ENCODE measurements at places on chromosomes 11 and 22.

GRCh38 chr22:22693531-22693884 lies 49.1 kb downstream of the GGTLC2 start:
- no peak for DNase-seq

DNA sequence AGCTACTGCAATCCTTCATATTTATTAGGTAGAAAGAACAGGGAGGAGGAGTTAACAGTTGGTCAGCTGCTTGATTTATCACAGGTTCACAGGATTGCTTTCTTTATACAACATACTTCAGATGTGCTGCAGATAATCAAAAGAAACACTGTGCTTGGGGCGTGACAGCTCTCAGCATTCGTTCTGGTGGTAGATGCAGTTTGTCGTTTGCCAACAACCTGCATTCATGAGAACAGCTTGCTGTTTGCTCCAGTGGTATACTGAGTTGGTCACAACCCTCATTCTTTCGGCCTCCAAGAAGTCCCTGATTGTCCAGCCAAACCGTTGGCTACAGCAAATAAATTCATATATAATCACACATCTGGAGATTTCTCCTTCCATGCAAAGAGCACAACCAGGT lies 120.5 kb downstream of the ZNF280B start:
- DNase-seq = no peak

DNA sequence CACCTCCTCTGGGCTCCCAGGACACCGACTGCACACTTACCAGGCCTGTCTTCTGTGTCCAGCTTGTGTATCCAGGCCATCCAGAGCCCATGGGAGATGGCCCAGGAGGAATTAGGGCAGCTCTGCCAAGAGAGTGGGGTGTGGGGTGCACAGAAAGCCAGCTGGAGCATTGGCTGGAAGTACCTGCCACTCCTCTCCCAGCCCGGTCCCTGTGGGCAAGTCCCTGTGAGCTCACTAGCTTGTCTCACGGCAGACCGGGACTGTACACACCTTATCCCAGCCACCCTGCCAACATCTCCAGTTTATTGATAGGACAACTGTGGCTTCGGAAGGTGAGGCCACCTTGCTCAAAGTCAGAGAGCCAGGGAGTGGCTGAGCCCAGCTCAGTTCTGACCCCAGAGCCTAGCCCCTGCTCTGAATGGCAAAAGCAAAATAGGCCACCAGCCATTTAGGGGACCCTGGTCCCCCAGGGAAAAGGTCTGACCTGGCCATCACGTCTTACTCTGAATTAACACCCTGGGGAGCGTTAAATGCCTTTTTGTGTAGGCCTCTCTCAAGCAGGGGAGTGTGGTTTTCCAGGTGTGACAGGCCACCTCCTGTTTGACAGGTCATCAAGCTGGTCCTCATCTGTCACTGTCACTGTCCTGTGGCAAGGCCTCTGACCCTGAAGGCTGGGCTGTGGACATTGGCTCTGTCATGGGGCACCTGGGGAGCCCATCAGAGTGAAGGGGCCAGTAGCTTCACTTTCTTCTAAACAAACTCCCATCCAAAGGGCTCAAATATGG lies 15.1 kb downstream of the UQCR10 start:
- DNase-seq = no peak

- no peak for DNase-seq
Observed at GRCh38 chr11:99979042-99979441, 708.0 kb upstream of the ARHGAP42 start.

DNA sequence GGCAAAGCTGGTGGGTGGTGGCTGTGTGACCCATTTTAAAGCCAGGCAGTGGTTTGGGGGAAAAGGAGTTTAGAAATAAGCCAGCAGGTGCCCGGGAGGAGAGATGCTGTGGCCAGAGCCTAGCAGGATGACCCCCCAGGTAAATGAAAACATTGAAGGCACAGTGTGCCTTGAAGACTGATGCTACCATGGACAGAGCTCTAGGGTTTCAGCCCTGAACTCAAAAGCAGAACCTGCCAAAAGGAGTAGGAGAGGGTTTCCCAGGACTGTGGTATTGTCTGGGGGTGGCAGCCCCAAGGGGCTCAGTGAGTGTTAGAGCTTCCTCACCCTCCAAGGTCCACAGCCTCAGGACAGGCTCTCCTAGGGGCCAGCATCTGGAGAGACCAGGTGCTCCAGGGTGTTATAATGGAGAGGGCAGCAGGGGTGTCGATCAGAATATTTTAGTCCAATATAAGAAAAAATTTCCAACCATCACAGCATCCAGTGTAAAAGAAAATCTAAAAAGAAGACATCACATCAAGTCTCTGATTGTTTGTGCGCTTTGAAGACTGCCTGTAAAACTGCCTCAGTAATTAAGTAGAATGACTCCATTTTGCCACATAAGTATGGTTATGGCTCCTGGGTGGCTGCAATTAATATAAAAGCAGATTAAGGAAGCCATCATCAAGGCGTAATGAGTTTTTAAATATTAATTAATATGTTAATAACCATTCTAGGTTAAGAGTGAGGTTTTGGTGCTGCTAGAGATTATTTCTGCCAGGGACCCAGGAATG lies 88.6 kb upstream of the LMO1 start:
- no peak for DNase-seq

- no peak for DNase-seq
Observed at GRCh38 chr11:100769617-100770016, 82.5 kb downstream of the ARHGAP42 start.

GRCh38 chr22:20392983-20393704 lies 807 bp upstream of the ZNF74 start:
- DNase-seq = no peak

- DNase-seq = no peak
Observed at GRCh38 chr22:30158744-30159500, 78.7 kb downstream of the HORMAD2 start.

GRCh38 chr22:23180893-23181720 lies 798 bp downstream of the BCR start:
- DNase-seq = no peak

- DNase-seq = no peak
Observed at GRCh38 chr11:72119198-72119597, 6.7 kb upstream of the ANAPC15 start.

- no peak for DNase-seq
Observed at GRCh38 chr22:30187529-30188407, 58.8 kb downstream of the LIF start.

- DNase-seq = no peak
Observed at GRCh38 chr11:124970925-124971324, 16.9 kb downstream of the CCDC15 start.

- no peak for DNase-seq
Observed at GRCh38 chr22:38249803-38250642, 22.8 kb downstream of the TMEM184B start.

DNA sequence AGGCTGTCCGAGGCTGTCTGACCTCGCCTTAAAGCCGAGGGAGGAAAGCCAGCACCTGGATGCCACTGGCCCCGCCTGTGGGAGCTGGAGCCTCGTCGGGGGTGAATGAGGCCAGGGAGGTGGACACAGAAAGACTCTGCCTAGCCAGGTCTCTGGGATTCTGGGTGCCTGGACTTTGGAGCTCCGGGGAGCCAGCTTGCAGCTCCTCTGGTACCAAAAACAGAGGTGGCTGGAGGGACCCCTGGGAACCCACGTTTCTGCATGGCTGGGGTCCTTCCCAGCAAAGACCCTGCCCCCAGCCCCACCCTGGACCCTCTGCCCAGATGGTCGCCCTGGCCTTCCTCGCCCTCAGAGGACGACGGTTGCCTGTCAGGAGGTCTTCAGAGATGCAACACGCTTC lies 239.7 kb downstream of the BRD1 start:
- no peak for DNase-seq

DNA sequence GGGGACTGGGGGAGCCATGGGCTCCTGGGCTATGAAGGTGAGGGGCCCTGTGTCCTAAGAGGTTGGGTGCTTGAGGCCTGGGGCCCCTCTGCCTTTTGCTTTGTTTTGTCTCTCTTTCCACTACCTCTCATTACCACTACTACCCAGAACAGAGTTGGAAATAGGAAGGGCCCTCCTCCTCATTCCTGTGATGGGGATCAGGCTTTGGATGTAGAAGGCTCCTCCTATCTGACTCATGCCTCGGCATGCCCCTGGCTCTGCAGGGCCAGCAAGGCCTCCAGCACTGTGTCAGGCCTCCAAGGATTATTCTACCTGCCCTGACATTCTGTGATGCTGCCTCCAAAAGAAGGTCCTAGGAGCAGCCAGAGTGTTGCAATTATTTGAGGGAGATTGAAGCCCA lies 766 bp downstream of the IZUMO1R start:
- DNase-seq = no peak

DNA sequence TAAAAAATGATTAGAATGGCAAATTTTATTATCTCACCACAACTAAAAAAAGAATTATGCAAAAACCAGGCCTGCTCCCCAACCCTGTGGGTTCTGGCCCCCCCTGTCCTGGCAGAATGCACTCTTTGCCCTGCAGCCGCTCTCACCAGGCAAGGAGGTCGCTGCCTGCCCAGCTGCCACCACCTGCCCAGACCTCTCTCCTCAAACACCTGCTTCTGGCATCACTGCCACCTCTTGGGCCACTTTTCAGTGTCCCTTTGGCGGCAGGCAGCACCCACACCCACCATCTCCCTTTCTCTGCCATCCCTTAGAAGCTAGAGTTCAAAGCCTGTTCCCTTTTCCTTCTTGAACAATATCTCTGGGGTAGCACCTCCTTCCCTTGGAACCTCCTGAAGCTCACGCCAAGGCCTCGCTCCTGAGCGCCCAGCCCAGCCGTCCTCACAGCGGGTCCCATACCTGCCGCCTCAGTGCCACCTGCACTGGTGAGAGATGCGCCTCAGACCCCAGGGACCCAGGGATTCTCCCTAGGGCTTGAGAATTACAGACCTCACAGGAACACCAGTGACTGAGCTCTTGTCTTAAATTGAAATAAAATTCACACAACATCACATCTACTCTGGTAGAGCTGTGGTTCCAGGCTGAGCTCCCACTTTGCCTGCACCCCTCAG lies 44.6 kb downstream of the SGSM3 start:
- peak; percentile 57 for DNase-seq

DNA sequence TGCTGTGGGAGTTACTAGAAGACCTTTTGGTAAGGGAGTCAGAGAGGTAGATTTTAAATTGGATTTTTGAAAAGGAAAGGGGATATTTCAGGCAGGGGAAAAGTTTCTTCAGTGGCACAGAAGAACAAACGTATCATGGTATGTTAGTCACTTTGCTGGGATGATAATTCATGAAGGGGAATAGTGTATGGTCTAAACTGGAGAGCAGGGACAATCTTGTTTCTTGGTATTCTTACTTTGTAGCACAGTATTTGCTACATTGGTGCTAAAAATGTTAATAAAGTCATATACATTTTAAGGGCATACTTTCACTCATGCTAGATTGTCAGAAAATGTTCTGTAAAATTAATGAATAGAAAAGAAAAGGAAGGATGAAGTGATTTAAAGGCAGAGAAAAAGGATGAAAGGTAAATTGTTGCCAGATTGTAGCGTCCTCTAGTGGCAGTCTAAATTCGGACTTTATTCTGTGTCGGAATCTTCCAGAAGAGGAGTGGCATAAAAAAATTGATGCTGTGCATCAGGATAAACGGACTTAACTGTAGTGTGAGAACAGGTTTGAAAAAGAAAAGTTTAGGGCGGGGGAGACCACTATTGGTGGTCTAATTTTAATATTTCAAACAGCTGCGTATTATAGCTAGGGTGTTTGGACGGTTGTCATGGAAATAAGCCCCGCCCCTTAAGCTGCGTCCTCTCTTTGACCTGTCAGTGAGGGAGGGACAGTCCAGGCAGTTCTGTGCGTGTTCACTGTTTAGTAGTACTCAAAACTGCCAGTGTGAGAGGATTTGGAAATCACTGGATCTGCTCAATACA lies at the start of gene BCO2:
TSS of gene BCO2 (plus strand) at position 724 of the 810 bp plus-strand sequence. CDS start 90 bp downstream, outside the sequence.
- peak; percentile 34 for DNase-seq

- DNase-seq = no peak
Observed at GRCh38 chr11:115916608-115917007, 412.4 kb upstream of the CADM1 start.

DNA sequence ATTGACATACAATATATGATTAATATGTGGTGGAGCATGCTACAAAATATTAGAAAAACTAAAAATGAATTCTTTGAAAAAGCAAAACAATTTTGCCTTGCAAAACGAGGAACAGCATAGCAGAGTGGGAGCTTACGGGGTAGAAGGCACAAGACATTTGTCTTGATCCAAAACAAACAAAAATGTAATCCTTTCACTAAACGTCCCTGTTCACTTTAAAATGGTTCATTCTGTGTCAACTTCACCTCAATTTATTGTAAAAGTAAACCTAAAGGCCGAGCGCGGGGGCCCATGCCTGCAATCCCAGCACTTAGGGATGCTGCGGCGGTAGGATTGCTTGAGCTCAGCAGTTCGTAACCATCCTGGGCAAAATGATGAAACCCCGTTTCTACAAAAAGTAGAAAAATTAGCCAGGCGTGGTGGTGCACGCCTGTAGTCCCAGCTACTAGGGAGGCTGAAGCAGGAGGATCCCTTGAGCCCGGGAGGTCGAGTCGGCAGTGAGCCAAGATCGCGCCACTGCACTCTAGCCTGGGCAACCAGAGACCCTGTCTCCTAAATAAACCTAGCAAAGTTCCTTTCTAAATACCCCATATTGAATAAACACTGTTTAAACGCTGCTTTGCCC lies 2.0 kb downstream of the PRDM10 start:
- DNase-seq = no peak

DNA sequence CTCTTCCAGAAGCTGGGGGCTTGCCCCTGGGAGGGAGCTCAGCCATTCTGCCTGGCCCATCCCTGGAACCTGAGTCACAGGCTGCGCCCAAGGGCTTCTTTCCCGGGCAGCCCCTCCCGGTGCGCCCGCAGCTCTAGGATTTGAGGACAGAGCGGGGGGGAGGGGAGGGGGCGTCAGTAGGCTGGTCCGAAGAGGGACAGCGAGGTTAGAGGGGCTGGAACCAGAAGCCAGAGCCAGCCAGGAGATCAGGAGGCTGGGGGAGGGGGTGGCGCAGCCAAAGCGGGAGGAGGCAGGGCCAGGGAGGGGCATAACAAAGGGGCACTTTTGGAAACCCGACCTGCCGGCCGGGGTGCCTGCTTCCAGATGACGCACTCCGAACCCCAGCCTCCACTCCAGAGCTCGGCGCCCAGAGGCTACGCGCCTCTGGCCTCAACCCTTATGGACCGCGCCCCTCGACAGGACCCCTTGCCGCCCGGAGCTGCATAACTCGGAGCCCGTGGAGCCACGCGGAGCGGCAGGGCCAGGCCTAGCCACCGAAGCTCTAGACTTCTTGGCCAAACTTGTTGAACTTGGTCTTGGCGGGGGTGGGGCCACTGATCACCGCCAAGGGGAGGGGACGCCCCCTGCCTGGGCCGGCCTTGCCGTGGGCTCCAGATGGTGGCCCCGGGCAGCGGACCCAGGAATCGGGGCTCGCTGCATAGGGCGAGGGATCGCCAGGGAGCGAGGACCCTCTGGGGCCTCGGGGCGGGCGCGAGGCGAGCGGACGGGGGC lies 744 bp downstream of the PACSIN3 start:
- DNase-seq = no peak

- DNase-seq = no peak
Observed at GRCh38 chr11:103594283-103594682, 442.2 kb upstream of the DDI1 start.
